ENCODE measurements at places on chromosomes 6 and 20. TPM values are rescaled to one million over a fixed set of nuclear protein-coding genes. Genes with fewer than 3 reads are reported as not detected.
A peak's percentile ranks its signal among the peaks of the same experiment; 100 is the strongest.

Gene SERINC1
- total RNA-seq, result 72.2 TPM

Gene EYA4
- total RNA-seq, result not detected

DNA sequence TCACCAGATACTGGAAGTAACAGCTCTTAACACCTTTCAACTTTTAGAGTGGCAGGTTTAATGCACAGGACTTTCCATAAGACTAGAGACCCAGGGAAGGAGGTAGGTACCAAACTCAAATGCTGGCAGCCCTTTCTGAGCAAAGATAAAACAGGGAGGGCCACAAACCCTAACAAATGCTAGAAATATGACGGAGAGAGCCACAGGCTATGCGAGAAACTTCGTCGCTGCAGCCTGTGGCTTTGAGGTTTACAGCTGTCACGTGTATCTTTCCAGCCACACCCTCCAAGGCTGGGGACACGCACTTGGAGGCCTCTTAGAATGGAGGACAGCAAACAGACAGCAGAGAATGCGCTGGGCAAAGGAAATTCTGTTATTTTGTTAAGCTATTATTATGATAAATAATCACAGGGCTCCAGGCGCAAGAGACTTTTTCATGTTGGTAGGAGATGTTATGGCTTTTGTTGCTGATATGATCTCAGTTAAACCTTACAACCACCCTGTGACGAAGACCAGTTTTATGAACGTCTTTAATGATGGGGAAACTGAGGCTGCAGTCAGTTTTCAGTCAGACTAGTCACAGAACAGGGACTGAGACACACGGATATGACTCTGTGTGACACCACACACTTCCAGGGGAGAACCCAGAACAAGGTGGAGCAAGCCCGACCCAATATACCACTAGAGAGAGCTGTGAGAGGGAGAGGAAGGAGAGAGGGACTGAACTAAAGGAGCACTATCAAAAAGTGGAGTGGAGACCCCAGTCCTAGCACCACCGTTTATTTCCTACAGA, 2.0 kb downstream of the TRAM2 start:
- H3K27me3 ChIP-seq, result no peaks in the 10 kb centered on the region
- peaks cover 76% of the 10 kb centered on the region for H3K4me1 ChIP-seq
- H3K4me3 ChIP-seq, result peak overlapping the region; percentile 80

DNA sequence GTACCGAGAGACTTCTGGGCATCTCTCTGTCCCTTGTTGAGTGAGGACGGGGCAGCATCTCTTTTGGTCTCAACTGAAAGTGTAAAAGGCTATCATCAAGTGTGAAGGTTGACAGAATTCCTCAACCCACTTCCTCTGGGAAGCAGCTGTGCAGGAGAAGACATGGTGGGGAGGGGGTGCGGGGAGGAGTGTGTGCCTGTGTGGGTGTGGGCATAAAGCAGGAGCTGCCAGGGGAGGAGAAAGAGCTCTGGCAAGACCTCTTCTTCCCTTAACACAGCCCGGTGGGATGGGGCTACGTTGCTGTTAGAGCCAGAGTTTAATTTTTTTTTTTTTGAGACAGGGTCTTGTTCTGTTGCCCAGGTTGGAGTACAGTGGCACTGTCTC, 31.8 kb downstream of the CPXM1 start:
- no peak for DNase-seq
- no peak overlapping the region for H3K4me3 ChIP-seq
- no peak overlapping the region for H3K27ac ChIP-seq
- H3K36me3 ChIP-seq, result no peaks in the 10 kb centered on the region
